ENCODE measurements at places on chromosomes 7 and 10.

GRCh38 chr7:144725070-144725469, 110.8 kb downstream of the TPK1 start:
- no peak for DNase-seq

- DNase-seq: no peak
These were observed 5.5 kb upstream of the CACUL1 start for GRCh38 chr10:118760265-118760664.

- peak; percentile 44 for DNase-seq
These were observed 23.7 kb downstream of the EPHB4 start for GRCh38 chr7:100803398-100804161.

DNA sequence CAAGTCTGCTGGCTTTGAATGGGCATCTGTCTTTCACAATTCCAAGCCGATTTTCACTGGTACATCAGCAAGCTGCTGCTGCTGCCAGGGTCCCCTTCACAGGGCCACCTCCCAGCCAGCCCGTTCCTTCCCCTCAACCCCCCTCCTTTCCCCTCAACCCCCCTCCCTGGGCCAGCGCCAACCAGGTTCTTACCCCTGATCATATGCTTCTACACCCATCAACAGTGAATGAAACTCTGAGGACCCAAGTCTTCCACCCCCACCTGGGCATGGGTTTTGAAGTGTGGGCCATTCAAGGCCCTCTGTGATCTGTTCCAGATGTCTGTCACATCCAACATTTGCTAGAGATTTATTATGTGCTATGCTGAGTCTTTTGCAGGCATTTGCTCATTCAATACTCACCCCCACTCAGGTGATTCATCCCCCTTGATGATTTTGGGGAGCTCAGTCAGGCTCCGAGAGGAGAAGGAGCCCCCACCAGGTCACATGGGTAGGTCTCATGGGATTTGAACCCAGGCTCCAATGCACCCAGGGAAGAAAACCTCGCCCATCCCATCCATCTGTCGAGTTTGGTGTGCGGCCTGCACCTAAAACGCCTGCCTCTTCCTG, 52.7 kb upstream of the FOXK1 start:
- no peak for DNase-seq

DNA sequence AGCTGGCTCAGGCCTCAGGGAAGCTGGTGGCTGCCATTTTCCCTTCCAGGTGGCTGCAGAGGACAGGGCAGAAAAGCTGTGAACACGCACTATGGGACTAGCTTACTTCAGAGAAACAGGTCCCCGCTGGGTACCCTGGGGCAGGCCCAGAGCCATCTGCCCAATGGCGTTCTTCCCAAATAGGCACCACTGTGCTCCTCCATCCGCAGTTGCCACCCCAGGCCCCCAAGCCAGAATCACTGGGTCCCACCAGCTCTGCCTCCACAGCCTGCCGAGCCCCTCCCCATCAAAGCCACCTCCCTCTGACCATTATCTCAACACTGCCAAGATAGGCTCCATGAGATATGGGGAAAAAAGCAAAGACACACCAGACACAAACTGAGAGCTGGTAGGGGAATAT, 11.4 kb downstream of the BUD31 start:
- DNase-seq: no peak

DNA sequence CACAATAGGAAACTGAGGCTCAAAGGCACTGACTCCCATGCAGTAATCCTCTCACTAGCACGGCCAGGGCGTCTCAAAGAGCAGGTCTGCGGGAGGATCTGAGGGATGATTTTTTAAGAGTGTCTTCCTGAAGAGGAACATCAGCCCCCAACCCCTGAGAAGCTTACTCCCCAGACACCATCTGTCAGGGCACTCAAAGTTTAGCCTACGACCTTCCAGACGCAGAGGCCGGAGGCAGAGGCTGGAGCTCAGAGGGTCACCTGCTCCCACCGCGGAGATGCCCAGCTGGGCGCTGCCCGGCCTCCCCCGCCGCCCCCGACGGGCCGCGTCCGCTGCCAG, 1.7 kb downstream of the ZNF777 start:
- DNase-seq: no peak

- no peak for DNase-seq
These were observed 23.0 kb upstream of the ZNF488 start for GRCh38 chr10:47406870-47407691.

Data from neuronal stem cell (in vitro differentiated cells).